Esophagus squamous epithelium (tissue), 5 donors: ENCODE measurements at places on chromosomes 5 and 9.

- no peak for DNase-seq
These were observed 465.0 kb downstream of the MTRR start for GRCh38 chr5:8333977-8334376.

GRCh38 chr5:147417135-147417813 is 92.6 kb downstream of the DPYSL3 start:
- DNase-seq: no peak

DNA sequence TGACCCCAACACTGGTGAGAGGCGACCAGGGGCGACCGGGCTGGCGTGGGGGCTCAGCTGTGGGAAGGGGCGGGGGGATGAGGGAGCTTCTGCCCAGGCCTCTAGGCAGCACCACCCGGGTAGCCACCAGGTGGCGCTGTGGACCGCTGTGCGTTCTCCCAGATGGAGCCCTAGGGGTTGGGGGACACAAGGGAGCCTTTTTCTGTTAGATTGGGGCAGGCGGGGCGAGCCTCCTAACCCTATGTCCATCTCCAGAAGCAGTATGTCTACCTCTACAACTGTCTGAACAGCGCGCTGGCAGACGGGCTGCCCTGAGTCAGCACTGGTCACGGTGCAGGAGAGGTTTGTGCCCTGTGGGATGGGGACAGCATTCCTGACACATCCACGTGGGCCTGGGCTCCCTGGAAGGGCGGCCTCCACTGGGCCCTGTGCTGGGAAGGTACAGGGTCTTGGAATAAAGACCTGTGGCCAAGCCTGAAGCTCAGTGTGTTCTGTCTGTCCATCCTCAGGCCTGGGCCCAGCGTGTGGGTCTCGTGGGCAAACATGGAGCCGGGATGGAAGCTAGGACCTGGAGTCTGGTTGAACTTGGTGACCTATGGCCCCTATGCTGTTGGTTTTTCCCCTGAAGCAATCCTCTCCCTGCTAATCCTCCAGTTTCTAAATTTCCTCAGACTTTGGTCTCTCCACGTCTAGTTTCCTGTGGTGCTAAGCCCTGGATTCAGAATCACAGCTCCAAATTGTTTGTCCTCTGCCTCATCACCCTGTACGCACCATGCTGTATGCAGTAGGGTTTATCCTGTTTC is 23.1 kb upstream of the SPTLC1 start:
- no peak for DNase-seq

- no peak for DNase-seq
These were observed 62.6 kb upstream of the C6 start for GRCh38 chr5:41275813-41276512.

GRCh38 chr5:125026867-125027731 is 280.7 kb upstream of the ZNF608 start:
- DNase-seq: no peak
